ENCODE measurements at places on chromosomes 13 and 19.

DNA sequence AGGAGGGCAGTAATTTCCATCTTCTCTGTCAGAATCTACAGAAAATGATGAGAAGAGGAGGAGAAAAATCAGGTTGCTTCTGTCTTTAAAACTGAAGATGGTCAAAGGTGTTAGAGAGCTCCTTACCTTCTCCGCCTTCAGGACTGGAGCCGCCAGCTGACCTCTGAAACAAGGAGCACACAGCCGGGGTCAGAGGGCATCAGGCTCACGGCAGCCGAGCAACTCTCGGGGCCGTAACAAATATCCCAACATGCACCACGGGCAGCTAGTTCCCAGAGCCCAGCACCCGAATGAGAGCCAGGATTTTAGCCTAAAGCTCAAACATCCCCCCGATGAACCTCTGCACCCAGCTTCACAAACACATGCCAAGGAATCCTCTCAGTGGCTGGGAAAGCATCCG lies 27.6 kb downstream of the CAPS start:
- DNase-seq, result no peak

- DNase-seq, result peak; percentile 88
Measured at GRCh38 chr19:6521718-6522646, 8.8 kb upstream of the TNFSF9 start.

GRCh38 chr19:10998666-10999065 lies 37.8 kb downstream of the SMARCA4 start:
- DNase-seq, result no peak

DNA sequence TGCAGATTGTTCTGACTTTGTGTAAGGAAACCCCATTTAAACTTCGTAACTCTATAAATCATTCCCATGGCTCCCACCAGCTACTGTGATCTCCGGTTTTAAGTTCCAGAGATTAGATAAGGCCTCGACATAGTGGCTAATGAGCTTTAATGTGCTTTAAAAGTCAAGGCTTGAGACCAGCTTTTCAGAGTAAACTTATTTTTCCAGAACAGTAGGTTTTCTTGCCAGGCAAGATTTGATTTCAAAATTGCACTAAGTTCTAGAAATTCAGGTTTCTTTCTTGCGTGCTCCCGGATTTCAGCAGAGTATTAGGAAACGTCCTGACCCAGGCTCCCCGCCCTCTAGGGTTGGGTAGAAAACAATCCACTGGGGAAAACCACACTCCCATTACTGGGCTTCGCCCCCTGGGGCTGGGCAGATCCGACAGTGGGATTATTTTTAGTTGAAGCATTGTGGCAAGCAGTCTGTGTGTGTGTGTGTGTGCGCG lies 43.3 kb downstream of the CRYL1 start:
- DNase-seq, result no peak

DNA sequence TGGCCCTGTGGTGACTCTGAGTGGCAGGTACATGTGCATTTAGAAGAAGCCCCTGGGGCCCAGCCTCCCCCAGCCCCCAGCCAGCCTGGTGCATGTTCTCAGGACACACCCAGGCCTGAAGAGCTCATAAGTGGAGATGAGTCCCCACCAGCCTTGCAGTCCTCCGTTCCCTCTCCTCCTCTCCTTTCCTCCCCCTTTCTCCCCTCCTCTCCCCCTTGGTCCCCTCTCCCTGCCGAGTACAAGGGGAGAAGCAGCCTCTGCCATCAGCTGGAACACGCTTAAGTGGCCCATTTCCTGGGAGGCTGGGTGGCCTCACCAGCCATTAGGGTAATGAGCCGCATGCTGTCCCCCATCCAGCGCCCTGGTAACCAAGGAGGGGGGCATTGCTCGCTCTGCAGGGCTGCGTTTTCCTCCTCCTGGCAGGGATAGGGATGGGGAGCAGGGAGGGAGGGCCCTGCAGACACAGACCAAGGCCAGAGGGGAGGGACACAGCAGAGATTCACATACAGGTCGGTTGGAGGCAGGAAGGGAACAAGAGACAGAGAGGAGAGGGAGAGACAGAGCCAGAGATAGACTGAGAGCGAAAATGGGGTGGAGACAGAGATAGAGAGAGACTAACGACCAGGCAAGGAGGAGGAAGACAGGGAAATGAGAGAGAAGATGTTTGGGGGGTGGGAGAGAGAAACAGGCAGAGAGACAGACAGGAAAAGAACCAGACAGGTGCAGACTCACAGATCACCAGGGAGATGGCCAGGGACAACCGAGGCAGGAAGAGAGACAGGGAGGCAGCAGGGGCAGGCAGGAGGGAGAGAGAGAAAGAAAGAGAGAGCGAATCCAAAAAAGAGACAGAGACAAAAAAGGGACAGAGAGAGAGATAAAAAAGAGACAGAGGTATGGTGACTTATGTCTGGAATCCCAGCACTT lies 19.3 kb upstream of the DPP9 start:
- no peak for DNase-seq

DNA sequence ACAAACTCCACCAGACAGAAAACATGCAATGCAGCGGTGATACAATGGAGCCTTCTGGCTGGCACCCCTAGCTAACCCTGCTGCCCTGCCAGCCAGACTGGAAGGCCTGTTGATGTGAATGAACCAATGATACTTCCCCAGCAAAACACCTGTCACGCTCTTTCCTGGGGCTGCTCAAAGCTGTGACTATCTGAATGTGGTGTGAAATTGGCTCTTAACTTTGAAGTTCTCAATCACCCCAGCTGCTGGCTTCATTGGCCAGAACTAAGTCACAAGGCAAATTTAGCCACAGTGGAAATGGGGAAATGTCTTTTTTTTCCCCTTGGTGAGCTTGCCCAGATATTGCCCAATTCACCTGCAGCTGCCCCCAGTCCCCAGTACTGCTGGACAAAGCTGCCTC lies 147.3 kb downstream of the SLC7A1 start:
- DNase-seq, result no peak

DNA sequence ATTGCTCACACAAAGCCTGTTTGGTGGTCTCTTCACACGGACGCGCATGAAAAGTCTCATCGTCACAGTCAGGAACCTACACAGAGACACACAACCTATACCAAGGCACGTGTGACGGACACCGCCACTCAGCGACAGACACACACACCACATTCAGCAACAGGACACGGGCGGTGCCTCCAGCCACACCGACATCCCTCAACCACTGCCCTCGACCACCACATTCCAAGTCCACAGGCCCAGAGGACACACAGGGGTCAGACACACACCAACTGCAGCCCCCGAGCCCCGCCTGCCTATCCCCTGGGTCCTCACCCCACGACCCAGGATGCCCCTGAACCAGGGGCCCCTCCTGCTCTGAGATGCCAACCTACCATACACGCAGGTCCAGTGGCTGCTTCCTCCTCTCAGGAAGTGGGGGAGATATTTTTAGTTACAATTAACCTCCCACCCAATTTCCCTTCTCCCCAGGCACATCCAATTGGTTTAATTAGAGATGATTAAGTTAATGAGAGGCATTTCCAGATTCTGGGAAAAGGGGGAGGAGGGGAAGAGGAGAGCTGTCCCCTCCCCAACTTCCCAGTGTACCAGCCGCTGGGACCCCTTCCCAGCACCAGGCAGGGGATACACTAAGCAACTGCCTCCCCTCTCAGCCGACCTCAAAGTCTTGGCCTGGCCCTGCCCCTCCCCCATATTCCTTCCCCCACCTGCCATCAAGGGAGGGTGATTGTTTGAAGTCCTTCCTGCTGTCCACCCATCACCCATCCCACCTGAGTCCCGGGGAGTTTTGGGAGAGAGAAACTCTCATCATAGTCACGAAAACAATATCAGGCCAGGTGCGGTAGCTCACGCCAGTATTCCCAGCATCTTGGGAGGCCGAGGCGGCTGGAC lies 20.4 kb downstream of the MEIS3 start:
- DNase-seq, result no peak

GRCh38 chr13:78121459-78122348 lies 203.1 kb upstream of the EDNRB start:
- peak; percentile 13 for DNase-seq

GRCh38 chr13:26985285-26985878 lies 186.2 kb downstream of the USP12 start:
- no peak for DNase-seq

GRCh38 chr19:16062789-16063188 lies 13.5 kb upstream of the TPM4 start:
- no peak for DNase-seq

DNA sequence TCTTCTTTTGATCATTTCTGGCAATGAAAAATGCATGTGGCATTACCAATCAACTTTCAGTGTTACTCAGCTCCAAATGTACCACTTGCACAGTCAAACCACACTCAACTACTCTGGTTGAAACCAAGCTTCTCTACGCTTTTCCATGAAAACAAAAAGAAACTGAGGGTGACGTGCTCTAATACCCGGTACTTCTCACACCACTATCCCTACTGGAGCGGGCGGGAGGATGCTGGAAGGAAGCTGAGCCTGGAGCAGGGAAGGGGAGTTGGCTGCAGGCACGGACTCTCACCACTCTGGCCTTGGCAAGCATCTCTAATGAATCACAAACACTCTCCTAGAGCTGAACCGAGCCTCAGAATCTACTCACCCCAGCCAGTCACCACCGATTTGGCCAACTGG lies 48.2 kb downstream of the STK24 start:
- no peak for DNase-seq

DNA sequence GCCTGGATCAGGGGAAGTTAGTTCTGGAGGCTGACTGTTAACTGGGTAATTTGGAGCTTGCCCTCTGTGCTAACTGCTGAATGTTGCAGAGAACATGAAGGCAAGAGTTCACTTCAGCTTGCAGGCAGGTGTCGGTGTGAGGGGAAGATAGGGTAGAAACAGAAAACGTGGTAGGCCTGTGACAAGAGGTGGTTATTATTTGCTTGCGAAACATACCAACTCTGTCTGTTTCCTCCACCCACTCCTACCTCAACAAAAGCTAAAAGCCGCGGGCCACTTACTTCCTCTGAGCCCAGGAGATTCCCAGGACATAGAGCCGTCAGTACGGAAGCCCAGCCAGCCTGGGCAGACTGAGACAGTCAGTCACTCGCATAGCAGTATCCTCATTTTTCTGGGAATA lies 119.2 kb upstream of the ABCC4 start:
- DNase-seq, result no peak

DNA sequence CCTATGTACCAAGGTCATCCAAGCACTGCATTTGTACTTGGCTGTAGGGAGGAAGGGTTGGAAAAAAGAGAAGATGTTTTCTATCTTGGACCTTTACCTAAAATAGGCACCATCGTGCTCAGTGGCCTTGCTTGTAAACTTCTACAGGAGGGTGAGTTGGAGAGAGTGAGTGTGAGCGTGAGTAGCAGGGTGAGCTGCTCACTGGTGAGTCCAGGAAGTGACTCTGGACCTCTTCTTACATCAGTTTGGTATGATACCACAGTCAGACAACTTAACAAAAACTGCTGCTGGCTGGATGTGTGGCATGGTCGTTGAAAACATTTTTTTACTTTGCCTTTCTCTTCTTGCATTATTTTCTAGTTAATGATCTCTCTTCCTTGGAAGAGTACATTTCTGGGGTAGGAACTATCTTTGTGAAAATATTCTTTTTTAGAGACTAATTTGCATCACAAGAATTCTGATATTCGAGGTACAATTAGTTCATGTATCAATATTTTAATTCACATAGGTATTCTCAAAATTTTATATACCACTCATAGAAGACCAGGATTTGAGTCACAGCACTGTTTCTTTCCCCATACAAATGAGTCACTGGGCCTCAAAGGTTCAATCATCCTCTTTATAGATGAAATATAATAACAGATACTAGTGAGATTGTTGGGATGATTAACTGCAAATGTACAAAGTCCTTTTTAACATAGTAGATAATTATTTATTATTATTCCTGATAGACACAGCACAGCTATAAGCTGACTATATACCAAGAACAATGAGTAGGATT lies 651 bp downstream of the SERPINE3 start:
- no peak for DNase-seq

DNA sequence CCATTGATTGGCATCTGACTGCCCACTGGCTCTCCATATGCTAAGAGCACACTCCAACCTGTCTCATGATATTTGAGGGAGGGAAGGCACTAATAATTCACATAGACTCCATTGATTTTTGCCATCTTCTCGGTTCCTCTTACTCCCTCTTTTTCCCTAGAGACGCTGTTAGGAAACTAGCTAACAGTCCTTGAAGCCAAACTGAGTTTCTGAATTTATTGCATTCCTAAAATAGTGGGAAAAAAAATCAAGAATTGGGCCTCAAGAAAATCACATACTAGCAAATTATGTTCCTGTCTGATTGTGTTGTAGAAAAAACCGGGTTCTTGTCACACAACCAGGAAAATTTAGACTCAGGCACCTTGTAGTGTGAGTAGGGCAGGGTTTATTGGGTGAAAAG lies 86.4 kb upstream of the SLC7A1 start:
- no peak for DNase-seq

- DNase-seq, result no peak
Measured at GRCh38 chr13:99406799-99407201, 94.5 kb upstream of the TM9SF2 start.

GRCh38 chr19:20151617-20152145 lies 15.3 kb upstream of the ZNF486 start:
- DNase-seq, result no peak

DNA sequence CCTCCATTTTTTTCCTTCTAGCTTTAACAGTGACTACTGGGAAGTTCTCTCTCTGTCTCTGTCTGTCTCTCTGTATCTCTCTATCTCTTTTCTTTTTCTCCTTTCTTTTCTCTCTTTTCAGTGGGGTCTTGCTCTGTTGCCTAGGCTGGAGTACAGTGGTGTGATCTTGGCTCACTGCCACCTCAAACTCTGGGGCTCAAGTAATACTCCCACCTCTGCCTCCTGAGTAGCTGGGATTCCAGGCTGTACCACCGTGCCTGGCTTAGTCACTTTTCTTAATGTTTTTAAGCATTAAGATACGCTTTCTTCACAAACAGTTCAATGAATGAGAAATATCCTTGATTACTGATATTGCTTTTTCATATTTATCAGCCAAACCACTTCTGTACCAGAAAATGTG lies 13.1 kb downstream of the PCCA start:
- no peak for DNase-seq

DNA sequence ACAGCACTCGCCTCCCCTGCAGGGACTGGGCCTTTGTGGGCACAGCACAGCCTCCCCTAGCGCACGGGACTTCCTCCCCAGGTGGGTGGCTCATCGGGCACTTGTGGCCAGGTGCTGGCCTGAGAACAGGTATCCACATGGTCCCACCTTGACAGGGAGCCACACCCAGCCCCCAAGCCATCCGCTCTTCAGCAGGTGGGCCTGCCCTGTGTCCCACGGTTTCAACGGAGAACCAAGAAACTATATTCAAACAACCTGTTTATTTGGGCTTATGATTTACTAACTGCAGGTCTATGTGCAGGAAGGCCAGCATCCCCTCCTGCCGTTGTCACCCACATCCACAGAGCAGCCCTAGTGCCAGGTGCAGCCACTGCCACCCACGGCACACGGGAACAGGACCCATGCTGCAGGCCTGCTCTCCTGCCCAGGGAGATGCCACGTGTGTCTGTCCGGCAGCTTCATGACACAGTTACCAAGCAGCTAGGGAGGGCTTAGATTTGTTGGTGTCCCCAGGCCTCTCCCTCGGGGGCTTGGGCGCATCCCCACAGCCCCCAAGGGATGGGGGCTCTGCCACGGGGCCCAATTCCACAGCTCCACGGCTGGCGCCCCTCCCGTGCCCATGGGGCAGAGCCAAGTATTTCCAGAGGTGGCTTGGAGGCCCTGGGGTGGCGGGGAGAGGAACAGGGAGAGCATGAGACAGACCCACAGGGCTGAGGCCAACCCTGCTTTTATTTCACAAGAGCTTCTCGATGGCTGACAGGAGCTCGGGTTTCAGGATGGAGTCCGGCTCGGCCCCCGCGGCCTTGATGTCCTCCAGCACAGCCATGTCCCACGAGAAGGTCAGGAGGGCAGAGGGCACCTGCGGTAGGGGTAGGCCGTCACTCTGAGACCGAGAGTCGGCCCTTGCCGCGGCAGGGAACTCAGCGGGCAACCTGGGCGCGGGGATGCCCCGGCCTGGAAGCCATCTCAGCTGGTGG lies 12.5 kb downstream of the UBXN6 start:
- no peak for DNase-seq

All from epithelial cell of proximal tubule (primary cell).